HS-5 (cell line): ENCODE measurements at places on chromosomes 16 and 17.

GRCh38 chr17:42750739-42751344 is 6.0 kb upstream of the EZH1 start:
- no peak for DNase-seq

- no peak for DNase-seq
Measured at GRCh38 chr17:75619506-75620431, 13.5 kb upstream of the SMIM5 start.

DNA sequence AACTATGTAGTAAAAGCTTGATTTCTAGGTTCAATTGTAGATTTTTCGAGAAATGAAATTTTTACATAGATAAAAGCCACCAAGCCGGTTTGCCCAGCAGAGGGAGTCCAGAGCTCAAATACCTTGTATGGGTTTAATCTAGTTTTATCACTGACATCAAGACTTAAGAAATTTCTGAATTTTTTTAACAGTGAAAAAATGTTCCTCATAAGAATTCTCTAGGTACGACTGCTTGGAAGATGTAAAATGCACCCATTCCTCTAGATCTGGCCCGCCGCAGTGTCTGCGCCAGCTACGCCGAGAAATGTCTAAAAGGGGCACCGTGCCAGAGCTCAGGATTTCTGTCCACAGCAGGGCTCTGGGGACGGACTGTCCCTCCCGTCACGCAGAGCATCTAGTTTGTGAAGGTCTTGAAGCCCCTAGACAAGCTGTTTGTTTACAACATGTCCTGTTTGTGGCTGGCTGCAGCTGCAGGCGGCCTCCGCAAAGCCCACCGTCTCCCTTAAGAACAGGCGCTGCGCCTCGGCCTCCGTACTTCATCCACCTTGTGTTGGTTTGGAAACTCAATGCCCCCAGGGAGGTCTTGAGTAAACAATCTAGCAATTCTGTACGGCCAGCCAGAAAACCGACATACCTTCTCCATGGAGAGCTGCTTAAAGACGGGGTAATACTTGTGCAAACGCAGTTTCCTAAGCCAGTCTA is 24.8 kb downstream of the MAP1LC3B start:
- no peak for DNase-seq

DNA sequence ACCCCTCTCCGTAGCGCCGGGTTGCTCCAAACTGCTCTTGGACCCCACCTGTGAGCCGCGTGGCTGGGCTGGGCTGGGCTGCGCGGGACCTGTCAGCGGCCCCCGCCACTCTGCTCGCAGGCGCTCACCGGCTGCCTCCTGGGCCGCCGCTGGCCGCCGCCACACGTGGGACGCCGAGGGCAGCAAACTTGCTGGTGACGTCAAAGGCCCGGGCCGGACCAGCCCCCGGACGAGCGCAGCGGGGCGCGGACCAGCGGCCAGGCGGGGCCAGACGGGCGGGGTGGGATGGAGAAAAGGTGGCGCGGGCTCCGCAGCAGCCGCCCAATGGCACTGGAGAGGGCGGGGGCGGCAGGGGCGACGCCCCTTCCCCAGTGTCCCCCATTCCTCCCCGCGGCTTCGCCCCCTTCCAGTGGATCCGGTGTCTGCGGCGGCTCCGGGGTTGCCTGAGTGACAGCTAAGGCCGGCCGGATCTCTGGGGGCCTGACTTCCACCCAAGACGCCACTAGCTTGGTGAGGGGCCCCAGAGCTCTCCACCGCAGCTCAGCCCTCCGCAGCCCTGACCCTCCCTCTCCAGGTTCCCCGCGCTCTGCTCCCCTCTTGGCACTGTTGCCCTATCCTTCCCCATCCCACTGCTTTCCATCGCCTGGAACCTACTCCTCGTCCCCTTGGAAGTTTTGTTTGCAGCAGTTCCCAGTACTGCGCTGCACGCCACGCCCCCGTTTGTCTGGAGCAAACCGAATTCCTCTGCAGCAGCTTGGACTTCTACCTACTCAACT is at the start of gene HS3ST3A1:
HS3ST3A1 (minus strand) TSS at position 154 of the 776 bp plus-strand sequence. CDS start 800 bp downstream, outside the sequence.
- DNase-seq: peak; percentile 73

DNA sequence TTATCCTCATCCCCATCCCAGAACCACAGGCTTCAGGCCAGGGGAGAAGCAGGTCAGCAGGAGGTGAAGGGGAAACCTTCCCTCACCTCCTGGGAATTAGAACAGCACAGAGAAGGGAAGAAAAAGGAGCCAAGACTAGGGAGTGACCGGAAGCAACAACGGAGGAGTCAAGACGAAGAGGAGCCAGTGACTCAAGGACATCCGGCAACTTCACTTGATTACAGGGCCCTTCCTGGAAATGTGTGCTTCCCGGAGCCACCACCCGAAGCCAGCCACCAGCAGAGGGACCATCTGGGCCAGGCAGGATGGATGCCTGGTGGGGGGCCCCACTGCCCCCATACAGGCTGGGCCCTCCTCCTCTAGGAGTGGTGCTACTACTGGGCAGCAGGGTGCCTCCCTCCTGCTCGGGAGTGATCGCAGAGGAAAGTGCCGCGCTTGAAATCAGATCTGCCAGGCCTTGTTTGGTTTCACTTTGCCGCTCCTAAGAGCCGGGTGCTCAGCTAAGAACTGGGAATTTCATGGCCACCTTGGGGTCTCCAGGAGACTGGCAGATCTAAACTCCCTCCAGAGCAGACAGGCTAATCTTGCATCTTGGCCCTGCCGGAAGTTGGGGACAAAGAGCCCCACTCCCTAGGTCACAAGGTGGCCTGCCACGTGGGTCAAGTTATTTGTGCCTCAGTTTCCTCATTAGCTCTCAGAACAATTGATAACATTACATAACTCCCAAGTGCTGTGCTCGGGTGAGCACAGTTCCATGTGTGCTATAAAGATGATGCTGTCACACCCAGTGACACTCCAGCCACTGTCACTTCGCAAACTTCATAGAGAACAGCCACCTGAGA is 6.6 kb downstream of the CDC42EP4 start:
- DNase-seq: peak; percentile 80

- peak; percentile 41 for DNase-seq
Measured at GRCh38 chr17:73342541-73343167, 30.9 kb upstream of the CDC42EP4 start.

DNA sequence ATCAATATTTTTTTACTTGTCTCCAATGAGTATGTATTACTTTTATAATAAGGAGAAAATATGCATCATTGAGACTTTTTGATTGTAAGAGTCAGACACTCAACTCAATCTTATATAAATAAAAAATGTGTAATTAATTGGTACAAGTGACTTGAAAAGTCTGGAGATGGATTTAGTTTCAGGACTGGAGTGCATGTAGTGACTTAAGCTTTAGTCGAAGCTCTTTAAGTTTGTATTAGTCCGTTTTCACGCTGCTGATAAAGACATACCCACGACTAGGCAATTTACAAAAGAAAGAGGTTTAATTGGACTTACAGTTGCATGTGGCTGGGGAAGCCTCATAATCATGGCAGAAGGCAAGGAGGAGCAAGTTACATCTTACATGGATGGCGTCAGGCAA is 60.7 kb upstream of the NKD1 start:
- no peak for DNase-seq

DNA sequence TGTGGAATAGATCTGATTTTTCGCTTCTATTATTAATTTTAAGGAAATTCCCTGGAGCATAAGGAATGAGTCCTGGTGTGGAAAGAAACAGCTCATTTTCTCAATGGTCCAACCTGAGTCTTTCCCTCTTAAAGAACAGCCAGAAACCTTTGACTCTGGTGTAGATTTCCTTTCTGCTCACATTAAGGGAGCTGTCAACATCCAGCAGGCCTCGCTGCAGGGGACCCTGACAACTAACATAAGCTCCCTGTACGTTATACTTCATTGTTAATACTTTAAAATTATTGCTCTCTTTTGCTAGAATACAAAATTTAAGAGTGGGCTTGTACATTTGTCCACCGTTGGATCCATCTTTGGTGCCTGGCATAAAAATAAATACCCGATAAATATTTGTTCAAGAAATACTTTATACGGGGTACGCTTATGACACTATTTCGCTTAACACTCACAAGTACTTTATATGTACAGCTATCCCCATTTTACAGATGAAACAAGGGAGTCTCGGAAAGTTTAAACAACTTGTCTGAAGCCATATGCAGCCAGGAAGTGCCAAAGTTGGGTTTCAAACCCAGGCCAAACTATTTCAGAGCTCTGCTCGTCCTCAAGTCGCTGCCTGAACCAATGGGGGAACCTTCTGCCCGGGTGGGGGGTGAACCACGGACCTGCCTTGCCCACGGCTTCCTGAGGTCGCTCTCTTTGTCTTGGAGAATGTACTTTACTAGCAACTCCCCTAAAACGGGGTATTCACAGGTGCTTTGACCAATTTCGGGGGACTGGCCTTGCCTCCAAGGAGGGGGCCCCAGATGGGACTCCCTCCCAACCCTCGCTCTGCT is 611 bp downstream of the SMARCE1 start:
- DNase-seq: peak; percentile 28

- no peak for DNase-seq
Measured at GRCh38 chr17:78423961-78424675, 45.7 kb downstream of the PGS1 start.

- no peak for DNase-seq
Measured at GRCh38 chr17:52420555-52421078, 262.1 kb upstream of the CA10 start.

DNA sequence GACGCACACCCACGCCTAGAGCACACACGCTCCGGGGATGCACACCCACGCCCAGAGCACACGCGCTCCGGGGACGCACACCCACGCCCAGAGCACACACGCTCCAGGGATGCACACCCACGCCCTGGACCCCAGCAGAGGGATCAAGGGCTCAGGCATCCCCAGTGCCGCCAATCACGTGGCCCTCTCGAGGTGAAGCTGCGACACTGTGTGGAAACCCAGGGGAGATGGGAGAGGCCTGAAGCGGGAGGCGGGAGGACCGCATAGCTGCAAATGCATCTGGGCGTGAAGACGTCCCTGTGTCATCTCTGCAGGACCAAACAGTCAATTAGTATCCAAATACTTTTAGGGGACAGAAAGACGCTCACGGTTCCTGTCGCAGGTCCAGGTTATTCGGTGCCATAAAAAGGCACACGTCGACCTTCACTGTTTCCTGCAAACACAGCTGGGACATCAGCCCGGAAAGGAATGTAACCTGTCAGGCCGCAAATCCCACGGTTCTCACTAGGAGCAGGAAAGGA is 56.4 kb downstream of the TBC1D16 start:
- no peak for DNase-seq

GRCh38 chr16:62033065-62033464 is 3.2 kb downstream of the CDH8 start:
- no peak for DNase-seq

DNA sequence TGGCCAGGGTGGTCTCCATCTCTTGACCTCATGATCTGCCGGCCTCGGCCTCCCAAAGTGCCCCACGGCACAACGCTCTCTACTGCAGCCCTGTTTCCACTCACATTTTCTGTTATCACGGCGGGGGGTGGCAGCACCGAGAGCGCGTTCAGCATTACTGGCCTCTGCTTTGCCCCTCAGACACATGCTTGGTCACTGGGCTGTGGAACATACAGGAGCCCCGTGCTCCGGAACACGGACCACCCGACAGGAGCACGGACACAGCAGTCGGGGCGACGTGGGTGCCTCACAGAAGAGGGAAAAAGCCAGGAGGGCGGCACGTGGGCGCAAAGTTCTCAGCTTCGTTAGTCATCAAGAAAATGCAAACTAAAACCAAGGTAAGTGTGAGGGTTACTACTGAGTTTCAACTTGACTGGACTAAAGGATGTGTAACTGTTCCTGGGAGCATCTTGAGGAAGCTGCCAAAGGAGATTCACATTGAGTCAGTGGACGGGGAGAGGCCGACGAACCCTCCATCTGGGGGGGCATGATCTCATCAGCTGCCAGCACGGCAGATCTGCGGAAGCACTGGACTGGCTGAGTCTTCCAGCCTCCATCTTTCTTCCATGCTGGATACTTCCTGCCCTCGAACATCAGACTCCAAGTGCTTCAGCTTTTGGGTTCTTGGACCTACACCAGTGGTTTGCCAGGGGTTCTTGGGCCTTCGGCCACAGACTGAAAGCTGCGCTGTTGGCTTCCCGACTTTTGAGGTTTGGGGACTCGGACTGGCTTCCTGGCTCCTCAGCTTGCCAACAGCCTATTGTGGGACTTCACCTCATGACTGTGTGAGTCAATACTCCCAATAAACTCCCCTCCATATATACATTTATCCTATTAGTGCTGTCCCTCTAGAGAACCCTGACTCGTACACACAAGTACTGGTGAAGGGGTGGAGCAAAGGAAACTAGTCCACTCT is 106.8 kb downstream of the ZNF778 start:
- peak; percentile 68 for DNase-seq
